Peyer's patch (tissue), 4 donors: ENCODE measurements at places on chromosomes 7 and 10.

GRCh38 chr10:65024886-65025285 is 1503.7 kb downstream of the REEP3 start:
- DNase-seq = no peak

GRCh38 chr10:122669842-122670241 is 29.8 kb downstream of the C10orf120 start:
- no peak for DNase-seq

DNA sequence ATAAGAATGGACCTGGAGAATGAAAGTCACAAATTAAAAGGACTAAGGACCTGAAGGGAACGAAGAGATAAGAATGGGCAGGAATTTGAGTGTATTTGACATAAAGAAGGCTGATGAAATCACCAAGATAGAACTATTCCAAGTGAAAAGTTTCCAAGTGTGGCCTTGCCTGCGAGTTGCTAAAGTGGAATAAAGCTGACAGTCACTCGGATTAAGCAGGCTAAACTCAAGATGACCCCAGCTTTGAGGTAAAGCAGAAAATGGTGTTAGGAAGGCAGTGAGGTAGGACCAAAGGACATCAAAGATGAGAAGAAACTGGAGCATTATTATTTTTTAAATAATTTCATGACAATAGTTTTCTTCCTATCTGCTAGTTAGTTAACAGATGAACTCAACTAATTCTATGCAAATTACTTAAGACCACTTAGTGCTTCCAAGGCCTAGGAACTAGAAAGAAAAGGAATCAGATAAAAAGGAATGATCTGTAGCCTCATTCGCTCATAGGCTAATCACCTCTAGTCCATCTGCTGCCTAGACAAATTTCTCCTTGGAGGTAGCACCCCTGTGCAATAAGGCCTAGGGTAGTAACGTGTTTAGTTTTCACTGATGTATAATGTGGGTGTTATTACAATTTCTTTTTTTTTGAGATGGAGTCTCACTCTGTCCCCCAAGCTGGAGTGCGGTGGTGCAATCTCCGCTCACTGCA is 34.5 kb downstream of the EZH2 start:
- no peak for DNase-seq

DNA sequence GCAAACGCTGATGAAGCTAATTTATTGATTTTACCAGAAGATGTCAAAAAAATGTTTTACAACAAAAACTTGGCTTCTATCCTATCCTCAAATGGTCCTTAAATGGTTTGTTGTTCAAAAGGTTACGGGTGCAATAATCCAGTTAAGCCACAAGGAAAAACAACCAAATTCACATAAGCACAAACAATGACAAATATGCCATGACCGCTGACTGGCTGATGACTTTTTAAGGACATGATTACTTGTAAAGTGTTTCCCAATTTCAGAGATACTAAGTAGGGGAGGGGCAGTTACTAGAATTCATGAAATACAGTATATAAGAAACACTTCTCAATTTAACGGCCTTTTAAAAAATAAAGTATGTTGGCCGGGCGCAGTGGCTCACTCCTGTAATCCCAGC is 28.8 kb downstream of the ABI1 start:
- DNase-seq = no peak

GRCh38 chr10:89213191-89213808 is 6.2 kb upstream of the CH25H start:
- no peak for DNase-seq

GRCh38 chr7:106050002-106050745 is 61.9 kb downstream of the SYPL1 start:
- no peak for DNase-seq

DNA sequence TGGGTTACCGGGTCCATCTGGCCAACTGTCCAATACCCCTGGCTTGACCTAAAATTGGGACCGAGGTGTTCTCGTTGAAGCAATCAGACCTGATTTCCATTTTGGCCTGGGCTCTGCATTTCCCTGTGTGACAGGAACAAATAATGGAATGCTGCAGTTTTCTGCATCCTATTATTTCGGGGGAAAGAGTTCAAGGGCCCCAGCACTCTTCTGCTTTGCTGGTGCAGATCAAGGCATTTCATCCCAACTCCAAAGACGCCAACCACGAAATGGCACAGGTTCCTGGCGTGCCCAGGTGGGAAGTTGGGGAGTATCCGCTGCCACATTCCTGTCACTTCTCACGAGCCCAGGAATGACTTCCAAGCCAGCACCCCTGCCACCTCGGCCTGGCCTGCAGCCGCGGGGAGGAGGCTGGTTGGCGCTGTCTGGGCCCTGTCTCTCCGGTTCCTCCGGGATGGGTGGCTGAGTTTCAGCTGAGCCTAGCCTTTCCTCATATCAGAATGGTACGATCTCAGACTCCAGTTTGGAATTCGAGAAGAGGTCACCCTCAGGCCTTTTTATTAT is 56.5 kb downstream of the FAM171A1 start:
- no peak for DNase-seq

GRCh38 chr7:106282852-106283251 is 1.9 kb downstream of the NAMPT start:
- no peak for DNase-seq

DNA sequence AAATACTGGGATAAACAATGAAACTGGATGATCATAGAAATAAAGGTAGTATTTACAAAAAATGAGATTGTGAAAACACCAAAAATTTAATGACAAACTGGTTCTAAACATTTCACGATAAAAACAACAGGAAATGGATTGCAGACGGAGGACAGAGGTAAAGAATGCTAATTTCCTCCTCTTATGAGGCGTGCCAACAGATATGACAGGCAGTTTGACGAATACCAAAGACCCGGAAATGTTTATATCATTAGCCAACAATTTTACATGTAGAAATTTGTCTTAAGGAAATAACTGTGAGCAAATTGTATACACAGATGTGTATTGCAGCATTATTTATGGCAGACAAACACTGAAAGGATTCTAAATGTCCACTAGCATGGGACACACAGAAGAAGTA is 162.0 kb upstream of the MGMT start:
- no peak for DNase-seq

- no peak for DNase-seq
Observed at GRCh38 chr10:102341038-102341688, 54.3 kb upstream of the NFKB2 start.

DNA sequence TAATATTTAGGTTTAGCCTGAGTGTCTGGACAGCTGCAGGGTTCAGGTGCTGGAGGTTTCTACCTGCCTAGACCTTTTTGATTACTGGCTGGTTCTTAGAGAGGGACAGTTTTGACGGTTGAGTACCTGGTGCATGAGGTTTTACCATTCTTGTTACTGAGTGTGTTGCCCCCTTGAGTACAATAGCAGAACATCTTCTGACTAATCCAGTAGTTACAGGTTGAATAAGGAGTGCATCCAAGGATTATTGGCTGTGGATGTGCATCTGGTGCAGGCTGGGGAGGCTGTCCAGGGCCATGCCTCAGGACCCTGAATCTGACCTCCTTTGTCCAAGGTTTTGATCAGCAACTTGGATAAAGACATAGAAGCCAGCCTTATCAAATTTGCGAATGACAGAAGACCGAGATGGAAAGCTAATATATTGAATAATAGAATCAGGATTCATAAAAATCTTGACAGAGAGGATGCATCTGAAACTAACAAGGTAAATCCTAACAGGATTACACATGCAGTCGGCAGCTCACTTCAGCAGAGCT is 23.1 kb downstream of the PLPP4 start:
- no peak for DNase-seq

DNA sequence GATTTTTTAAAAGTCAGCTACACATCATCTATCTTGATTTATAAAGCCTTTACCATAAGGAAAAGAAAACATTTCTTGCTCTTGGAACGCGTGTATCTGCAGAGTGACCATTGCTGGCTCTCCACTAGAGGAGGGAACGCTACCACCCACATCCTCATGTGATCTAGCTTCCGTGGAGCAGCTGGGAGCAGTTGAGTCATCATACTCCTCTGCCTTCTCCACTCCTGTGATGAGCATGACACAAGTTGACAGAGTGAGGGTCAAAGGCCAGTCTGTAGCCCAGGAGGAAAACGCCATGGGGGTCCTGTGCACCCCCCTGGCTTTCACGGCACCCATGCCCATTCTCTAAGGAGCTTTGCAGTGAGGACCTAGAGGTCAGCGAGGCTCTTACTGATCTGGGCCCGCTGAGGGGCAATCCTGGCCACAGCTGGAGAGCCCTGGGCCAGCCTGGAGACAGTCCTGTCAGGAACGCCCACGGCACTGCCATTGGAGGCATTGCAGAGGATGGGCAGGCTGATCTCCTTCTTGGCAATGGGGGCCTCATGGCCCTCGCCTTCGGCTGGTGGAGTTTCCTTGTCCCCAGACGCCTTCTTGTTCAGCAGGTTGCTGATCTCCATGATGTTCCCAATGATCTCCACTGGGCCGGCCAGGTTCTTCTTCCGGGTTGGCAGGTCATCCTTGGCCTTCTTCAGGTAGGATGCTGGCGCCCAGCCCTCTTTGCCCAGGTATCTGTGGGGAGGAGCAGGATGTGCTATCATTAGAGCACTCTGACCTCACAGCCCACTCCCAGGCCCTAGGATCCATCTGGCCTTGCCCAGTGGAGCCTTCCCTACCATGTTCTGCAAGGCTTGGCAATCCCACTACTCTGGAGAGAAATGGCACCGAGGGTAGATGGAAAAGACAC is 119.2 kb downstream of the NEURL1 start:
- no peak for DNase-seq

- DNase-seq = no peak
Observed at GRCh38 chr7:46859963-46860475, 721.9 kb downstream of the TNS3 start.
